ENCODE measurements at places on chromosomes 5 and 9.

- no peak for DNase-seq
Observed at GRCh38 chr5:78791501-78792100, 143.0 kb upstream of the LHFPL2 start.

- DNase-seq = no peak
Observed at GRCh38 chr9:136881691-136882108, 4.6 kb upstream of the TRAF2 start.

GRCh38 chr9:70105147-70105546, 61.5 kb downstream of the MAMDC2 start:
- no peak for DNase-seq

DNA sequence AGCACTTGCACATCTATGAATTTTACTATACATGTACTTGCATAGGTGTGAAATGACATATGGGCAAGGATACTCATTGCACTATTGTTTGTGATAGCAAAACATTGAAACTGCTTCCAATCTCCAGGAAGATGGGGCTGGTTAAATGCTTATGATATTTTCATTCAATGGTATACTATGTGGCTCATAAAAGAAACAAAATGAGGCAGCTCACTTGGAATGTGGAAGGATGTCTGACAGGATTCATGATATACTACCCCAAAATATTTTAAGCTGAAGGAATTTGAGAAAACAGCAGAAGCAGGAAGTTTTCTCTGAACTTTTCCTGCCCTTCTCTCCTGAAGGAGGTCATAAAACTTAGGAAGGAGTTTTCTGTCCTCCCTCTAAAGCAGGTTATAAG, 99.6 kb upstream of the CAST start:
- DNase-seq = no peak

DNA sequence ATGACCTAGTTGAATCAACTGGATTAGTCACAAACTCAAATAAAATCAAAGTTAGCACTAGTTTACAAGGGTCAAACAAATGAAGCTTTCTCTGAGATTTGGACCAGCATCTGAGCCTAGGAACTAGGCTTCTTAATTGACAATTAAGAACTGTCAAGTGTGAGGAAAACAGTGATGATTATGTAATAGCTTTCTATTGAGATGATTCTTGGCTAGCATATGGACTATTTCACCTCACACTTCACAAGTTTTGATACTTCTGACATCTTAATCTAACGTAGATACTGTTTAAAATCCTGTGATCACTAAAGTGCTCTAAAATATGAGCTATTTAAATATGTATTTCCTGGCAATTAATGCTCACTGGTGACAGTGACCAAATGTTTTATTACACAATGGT, 542.9 kb downstream of the EFNA5 start:
- no peak for DNase-seq

All from brain pericyte (primary cell).